Activated B cell treated with CpG ODN at 0.5 μM for 24 hours (primary cell): ENCODE measurements at places on chromosomes 6 and 20.

GRCh38 chr6:18423426-18423825, 36.3 kb downstream of the RNF144B start:
- no peak for DNase-seq

GRCh38 chr6:70282919-70283461, 19.9 kb downstream of the COL9A1 start:
- no peak for DNase-seq

DNA sequence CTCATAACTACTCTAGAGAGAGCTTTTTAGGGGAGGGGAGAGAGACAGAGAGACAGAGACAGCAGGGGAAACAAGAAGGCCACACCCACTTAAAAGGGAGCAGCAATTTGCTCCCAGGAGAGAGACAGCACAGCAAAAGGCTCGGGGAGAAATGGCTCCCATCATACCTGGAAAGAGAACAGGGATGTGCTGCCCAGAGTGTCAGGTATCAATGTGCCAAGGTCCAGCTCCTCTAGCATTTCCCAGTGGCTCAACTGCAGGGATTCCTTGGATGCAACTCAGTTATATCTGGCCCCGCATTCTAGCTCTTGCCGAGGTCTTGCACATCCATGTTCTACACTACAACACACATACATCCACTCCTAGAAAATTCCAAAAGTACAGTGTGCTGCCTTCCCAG, 304.0 kb upstream of the CDYL start:
- no peak for DNase-seq

- DNase-seq, result no peak
Observed at GRCh38 chr20:54650052-54650719, 174.8 kb downstream of the DOK5 start.

GRCh38 chr6:209432-210103, 82.7 kb upstream of the DUSP22 start:
- no peak for DNase-seq

- DNase-seq, result no peak
Observed at GRCh38 chr6:15402406-15403045, 156.7 kb downstream of the JARID2 start.

- DNase-seq, result no peak
Observed at GRCh38 chr6:141464490-141464889, 668.2 kb upstream of the GJE1 start.

- no peak for DNase-seq
Observed at GRCh38 chr20:49394264-49394663, 88.2 kb downstream of the KCNB1 start.

DNA sequence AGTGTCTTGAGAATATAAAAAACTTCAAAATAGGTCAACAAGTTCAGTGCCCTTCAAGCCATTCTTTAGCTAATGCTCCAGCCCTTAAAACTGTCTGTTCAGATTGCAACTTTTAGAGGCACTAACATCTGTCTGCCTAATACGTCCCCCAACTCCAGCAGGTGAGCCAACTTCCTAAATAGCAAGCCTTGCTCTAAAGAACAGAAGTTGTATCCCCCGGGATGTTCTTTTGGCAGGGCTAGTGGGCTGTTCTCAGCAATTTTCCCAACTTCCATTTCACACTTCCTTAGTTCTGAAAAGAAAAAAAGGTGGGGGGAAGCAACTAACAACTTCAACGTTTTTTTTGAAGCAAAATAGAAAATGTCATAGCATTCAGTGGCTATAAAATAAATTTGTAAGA, 290.0 kb upstream of the PTCHD4 start:
- no peak for DNase-seq

DNA sequence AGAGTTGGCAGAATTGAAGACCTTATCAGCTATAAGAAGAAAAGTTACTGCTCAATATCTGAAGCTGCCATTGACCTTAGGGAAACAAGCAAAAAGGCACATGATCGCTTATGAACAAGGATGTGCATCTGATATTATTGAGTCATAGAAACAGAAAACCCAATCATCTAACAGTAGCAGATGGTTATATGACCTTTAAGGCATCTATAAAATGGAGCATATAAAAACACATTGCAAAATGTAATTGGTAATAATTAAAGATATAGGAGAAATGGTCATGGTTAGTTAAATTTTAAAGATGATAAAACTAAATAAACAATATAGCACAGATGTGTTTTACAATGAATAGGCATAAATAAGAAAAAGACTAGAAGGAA, 260.1 kb upstream of the TAB2 start:
- no peak for DNase-seq

GRCh38 chr20:63150911-63151531, 64.9 kb downstream of the YTHDF1 start:
- no peak for DNase-seq

DNA sequence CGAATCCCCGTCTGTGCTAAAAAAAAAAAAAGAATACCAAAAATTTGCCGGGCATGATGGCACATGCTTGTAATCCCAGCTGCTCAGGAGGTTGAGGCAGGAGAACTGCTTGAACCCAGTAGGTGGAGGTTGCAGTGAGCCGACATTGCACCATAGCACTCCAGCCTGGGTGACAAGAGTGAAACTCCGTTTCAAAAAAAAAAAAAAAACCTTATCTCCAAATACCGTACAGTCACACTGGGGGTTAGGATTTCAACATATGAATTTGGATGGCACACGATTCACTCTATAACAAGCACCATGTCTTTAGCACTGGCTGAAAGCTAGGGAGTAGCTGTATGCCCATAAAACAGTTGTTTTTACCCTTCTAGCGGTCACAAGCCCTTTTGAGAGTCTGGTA, 3.8 kb downstream of the SMIM13 start:
- DNase-seq, result no peak

DNA sequence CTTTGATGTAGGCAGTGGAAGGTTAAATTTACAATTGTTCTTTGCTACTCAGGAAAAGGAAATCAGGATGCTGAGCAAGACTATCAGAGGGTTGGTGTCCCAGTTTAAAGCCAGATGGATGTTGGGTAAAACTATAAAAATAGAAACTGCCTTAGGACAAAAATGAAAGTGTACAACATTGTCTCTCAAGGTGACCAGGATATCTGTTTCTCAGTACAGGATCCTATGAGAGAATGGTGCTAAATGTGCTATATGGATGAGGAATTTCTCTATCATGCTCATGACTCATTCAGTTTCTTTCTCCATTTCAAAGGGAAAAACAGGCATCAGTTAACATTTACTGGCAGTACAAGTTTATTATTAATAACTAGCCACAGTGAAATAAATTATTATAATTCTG, 534.2 kb upstream of the GJE1 start:
- no peak for DNase-seq
